ENCODE measurements at places on chromosomes 16 and 17.

- DNase-seq: peak; percentile 60
Observed at GRCh38 chr17:30363715-30364202, 15.0 kb upstream of the CPD start.

DNA sequence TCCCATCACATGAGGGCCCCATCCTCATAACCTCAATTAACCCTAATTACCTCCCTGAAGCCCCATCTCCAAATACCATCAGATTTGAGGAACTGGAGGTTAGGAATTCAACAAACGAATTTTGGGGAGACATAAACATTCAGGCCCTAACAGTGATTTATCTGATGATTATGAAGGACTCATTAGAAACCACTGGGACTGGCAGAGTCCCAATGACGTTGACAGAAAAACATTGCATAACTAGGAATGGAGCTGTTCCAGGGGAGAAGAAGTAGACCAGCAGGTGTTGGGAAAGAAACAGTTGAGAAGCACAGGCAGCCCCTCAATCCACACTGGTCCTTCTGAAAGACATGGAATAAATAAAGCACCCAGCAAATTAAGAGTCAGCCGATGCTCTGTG is 282.0 kb downstream of the MAP2K4 start:
- no peak for DNase-seq

- no peak for DNase-seq
Observed at GRCh38 chr17:18028952-18029540, 9.9 kb downstream of the ATPAF2 start.

DNA sequence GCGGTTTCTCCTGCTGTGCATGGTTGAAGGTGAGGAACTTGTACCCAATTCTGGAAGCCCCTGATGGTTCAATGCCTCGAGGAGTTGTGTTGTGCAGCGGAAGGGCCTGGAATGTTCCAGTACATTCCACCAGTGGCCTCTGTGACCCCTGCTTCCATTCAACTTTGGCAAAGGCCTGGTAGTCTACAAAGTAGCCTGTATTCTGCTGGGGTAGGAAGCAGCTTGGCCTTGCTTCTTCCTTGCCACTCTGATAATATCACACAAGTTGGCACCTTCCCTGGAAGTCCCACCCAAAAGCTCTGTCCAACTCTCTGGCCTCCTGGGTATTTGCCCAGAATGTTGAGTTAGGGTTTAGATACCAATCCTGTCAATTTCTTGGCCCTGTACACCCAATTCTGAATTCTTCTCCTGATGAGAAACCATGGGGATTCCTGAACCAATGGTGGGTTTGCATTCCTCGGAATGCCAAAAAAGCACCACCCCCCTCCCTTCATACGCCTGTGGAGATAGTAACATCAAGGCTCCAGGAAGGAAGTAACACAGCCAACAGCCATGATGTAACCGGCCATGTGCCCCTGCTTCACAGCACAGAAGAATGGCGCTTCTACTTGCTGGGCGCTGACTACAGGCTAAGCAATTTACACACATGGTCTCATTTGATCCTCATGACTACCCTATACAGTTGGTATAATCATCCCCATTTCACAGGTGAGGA is 11.8 kb upstream of the FAM117A start:
- DNase-seq: no peak

DNA sequence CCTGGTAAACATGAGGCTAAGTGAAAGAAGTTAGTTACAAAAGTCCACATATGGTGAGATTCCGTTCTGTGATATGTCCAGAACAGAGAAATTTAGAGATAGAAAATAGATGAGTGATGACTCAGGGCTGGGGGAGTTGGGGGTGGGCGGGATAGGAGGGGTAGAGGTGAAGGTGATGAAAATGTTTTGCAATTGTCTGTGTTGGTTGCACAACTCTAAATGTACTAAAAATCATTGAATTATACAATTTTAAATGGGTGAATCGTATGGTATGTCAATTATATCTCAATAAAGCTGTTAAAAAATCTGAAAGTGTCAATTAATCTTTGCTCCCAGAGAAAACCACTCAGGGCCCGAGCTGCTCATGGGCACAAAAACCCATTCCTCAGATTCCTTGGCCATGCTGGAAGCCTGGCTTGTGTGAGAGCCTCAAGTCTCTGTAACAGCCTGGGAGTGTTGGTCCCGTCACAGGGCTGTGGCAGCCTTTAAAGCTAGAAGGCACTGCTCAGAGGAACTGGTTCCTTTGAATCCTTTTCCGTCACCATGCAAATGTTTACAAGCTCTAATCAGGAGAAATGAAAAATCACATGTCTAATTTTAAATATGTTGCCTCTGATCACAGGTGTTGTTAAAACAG is 225.3 kb downstream of the WWOX start:
- DNase-seq: no peak

- DNase-seq: no peak
Observed at GRCh38 chr16:21203155-21203797, 8.1 kb downstream of the ZP2 start.

- DNase-seq: no peak
Observed at GRCh38 chr17:34241062-34241461, 14.0 kb upstream of the CCL2 start.
